ENCODE measurements at places on chromosomes 5 and 9.

DNA sequence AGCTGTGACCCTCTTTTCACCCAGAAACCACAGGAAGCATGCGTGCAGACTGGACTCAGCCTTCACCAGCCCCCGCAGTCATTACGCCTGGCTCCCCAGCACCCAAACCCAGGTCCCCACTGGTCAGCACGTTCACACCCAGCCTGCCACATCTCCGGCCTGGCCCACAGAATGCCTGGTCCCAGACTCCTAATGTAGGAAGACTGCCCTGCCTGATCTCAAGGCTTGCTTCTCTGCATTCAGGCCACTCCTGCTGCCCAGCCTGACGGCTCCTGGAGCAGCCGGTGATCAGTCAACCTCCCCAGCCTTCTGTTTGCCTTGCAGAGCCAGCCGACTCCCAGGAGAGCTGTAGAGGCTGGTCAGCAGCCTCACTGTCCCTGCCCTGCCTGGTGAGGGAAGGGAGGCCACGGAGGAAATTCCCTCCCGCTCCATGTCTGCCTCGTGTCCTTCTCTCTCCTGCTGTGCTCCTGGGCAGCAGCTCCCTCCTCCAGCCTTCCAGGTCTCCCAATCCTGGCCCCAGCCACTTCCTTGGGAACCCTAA lies 25.4 kb downstream of the ADAMTS2 start:
- no peak for DNase-seq

DNA sequence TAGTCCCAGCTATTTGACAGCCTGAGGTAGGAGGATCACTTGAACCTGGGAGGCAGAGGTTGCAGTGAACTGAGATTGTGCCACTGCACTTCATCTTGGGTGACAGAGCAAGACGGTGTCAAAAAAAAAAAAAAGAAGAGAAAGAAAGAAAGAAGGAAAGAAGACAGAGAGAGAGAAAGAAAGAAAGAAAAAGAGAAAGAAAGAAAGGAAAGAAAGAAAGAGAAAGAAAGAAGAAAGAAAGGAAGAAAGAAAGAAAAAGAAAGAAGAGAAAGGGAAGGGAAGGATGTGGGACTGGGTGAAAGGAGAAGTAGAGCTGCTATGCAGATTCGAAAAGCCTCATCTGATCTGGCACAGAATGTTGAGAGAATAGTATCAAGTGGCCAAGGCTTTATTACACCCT lies 23.7 kb upstream of the SCAMP1 start:
- no peak for DNase-seq

DNA sequence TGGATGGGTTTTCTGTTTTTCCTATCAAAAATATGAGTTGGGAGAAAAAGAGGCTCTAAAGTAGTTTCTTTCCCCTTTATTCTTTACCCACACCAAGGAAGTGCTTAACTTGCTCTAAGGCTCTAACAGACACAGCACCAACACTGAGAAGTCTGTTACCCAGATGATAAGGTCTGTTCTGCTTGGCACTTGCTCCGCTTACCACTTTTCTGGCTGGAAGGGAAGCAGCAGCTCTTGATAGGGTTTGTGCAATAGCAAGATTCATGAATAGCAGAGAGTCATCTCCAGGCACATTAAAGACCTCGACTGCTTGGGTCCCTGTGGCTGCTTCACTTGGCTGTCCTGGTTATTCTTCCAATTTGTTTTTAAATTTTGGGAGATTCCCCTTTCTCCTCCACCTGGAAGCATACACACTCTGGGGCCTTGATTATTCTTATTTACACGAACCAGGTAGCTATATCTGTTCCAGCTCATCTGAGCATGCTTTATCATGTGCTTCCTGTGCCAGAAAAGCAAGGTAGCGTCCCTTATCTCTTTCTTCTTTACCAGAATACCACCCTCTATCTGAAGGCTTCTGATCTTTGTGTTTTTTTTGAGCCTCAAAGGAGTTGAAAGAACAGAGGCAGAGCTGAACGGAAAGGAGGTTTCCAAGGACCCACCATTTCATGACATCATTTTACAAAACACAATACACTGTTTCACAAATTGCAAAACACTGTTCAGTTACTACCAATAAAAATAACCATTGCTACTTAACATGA lies 24.8 kb downstream of the PPP3R2 start:
- no peak for DNase-seq

GRCh38 chr9:70120834-70121510 lies 77.3 kb downstream of the MAMDC2 start:
- no peak for DNase-seq

GRCh38 chr5:88860501-88860900 lies 22.5 kb downstream of the MEF2C start:
- no peak for DNase-seq

- DNase-seq, result no peak
Measured at GRCh38 chr5:11146171-11146570, 385.1 kb upstream of the DAP start.

DNA sequence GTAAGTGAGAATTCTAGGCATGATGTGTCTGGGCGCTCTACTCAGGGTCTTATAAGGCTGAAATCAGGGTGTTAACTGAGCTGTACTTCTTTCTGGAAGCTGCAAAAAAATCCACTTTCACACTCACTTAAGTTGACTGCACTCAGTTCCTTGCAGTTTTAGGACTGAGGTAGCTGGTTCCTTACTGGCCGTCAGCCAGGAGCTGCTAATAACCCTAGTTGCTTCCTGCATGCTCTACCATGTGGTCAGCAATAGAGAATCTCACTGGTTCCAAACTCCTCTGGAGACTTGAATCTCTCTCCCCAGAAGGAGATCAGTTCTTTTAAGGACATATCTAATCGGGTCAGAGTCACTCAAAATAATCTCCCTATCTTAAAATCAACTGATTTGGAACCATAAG lies 911.2 kb downstream of the EFNA5 start:
- no peak for DNase-seq

DNA sequence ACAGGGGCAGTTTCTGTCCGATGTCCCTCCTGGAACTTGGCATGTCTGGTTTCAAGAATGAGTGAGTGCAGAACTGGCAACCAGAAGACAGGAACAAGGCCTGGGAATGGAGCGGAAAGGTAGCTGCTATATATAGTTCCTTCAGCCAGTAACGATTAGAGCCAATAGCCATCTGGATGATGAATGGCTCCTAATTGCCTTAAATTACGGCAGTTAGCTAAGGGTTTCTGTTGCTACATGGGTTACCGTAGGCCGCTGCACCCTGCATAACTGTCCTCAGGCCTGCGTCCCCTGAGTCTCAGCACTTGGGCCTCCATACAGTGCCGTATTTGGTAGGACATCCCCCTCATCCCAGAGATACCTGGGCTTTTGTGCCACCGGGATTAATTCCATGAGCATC lies 29.4 kb downstream of the WWC1 start:
- DNase-seq, result no peak

DNA sequence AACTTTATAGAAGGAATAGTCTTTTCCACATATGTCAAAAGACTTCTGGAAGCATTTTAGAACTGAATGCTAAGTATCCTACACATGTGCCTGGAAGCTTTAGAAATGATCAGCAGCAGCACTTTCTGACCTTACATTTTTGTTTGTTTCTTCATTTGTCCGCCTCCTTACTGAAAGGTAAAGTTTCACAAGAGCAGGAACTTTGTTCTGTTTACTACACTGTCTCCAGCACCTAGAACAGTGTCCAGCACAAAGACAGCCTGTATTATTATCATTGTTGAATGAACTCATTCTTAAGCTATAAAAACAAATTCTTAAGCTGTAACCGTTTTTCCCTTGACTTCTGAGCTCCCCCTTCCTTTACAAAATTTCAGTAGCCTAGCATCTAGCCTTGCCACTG lies 14.8 kb downstream of the PIP5K1B start:
- no peak for DNase-seq

DNA sequence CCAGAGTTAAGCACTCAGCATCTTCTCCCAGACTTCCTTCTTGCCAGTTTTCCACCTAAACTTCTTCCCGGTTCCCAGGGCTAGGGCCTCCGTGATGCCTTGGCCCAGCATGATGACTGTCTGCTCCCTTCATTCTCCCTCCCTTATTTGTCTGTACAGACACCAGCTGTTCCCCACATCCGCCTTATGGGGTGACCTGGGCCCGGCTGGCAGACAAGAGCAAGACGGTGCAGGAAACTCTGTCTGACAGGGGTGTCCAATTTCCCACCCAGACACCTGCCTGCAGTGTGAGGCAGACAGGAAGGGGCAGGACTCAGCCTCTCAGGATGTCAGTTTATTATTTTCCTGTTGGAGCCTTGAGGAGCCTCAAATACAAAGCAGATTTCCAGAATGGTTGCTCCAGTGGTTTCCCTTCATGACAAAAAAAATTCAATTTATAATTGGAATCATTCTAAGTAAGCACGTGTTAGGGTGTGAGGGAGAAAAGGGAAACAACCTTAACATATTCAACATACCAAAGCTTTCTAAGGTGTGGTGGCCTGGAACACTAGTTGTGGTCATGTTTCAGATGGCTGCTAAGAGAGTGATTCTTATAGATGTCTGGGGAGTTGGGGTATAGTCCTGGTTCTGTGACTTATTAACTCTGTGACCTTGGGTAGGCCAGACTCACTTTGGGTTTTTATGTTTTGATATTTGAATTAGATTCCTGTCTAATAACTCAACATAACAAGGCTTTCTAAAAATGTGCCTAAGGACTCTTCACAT lies 234.5 kb downstream of the PAPPA start:
- DNase-seq, result no peak

- no peak for DNase-seq
Measured at GRCh38 chr9:136956604-136957003, 4.5 kb downstream of the LCN12 start.

GRCh38 chr5:2075365-2075764 lies 192.6 kb upstream of the IRX4 start:
- no peak for DNase-seq

GRCh38 chr9:100428871-100429654 lies 2.1 kb downstream of the MSANTD3 start:
- DNase-seq, result no peak

DNA sequence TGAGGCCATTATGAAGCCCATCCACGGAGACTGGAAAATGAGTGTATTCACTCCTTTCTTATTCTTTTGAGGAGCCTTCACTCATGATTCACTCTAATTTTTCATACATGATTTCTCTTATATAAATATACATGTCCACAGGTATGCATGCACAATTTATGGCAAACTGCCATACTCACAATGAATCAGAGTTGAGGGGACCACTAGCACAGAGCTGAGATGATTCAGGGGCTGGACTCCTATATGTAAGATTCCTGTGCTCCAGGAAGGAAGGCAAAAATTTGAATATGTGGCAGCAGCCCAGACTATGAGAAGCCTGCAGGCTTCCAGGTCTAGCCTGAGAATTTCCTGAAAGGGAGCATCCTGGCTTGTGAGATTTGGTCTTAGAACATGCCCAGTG lies 484.6 kb downstream of the PRELID2 start:
- DNase-seq, result no peak

GRCh38 chr9:33244137-33244784 lies 4.3 kb downstream of the SPINK4 start:
- no peak for DNase-seq

DNA sequence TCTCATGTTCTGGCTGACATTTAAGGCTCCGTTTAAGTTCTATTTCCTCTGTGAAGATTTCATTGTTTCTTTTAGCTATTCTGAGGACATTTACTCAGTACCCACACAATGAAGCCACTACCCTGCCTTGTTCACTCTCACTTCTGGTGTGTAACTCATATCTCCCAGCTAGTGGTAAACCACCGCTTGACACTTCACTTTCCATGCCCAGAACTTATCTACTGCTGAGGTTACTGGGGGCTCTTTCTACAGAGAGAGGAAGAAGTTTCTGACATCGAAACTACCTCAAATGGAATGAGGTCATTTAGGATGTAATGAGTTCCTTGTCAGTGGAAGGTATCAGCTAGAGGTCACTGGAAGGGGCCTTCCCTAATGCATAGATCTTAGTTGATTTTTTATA lies 501.5 kb downstream of the DMAC1 start:
- DNase-seq, result peak; percentile 5

DNA sequence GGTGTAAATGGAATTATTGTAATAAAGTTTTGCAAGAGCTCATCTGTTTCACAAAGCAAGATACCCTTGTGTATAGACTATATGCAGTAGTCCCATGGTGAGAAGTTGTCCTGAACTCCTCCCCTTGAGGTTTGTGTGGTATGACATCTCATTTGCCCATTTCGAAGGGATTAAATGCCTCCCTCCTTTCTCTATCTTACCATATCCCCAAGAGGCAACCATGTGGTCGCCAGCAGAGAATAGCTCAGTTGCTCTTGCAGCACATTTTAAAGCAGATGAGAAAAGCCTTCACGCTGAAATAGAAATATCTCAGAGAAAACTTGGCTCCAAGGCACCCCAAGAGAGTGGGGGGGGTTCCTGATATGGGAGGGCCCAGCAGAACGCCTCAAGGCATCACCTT lies 4.6 kb downstream of the SEMA6A start:
- no peak for DNase-seq

- peak; percentile 42 for DNase-seq
Measured at GRCh38 chr9:21559402-21560280, 77.5 kb upstream of the IFNE start.

DNA sequence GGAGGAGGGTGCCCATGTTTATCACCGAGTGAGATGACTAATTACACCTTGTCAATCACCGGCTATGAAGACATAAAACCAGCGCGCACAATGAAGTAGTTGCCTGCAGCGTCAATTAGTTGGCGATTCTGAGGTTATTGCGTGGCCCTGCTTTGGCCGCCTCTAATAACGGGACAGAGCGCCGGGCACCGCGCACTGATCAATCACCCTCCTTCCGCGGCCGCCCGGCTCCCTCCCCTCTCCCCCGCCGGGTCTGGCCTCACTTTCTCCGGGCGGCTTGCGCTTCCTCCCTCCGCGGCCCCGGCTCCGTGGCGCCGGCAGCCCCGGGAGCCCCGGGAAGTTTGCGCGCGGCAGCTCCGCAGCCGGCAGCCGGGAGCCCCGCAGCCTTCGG lies 3.3 kb upstream of the LHX2 start:
- no peak for DNase-seq

DNA sequence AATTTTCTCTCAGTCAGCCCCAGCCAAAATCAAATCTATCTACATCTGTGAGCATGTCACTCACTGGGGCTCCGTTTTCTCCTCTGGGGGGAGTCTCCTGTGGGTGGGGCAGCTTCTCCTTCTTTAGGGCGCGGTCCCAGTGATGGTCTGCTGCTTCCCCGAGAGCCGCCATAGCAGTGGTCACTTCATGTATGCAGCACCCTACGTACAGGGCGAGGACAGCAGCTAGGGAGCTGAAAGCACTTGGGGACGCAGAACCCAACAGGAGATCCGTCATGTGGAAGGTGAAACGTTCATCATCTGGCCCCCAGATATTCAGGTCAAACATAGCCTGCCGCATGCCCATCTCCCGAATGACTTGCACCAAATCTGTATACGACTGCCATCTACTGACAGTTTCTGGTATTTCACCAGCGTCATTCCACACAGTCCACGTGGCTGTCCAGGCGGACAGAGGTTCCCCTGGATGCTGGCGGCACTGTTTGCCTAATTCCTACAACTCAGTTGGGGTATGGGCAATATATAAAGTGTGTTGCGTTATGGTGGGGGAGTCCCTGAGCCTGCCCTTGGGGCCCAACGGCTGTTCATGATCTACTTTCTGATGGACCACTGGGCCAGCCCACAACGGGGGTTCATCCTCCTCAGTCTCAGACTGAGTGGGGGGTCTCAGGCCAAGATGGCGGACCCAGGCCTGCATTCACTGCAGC lies 795.0 kb downstream of the EFNA5 start:
- no peak for DNase-seq

GRCh38 chr5:149271716-149272563 lies at the start of gene AFAP1L1:
AFAP1L1 (plus strand) TSS chr5:149271859; CDS start chr5:149271969, 110 bp downstream.
- no peak for DNase-seq

All from stimulated activated CD4-positive, alpha-beta T cell treated with anti-CD3 and anti-CD28 coated beads, Interleukin-4, amount 100 ng/mL, for 48 hours (primary cell).